ENCODE measurements at places on chromosomes 7 and 10. TPM values are rescaled to one million over a fixed set of nuclear protein-coding genes. Genes with fewer than 3 reads are reported as not detected.

LRRC27 gene
- polyA plus RNA-seq, result 33.2 TPM

PCDH15 gene
- 9.8 TPM for polyA plus RNA-seq

OPN1SW gene
- 1.9 TPM for polyA plus RNA-seq

DNA sequence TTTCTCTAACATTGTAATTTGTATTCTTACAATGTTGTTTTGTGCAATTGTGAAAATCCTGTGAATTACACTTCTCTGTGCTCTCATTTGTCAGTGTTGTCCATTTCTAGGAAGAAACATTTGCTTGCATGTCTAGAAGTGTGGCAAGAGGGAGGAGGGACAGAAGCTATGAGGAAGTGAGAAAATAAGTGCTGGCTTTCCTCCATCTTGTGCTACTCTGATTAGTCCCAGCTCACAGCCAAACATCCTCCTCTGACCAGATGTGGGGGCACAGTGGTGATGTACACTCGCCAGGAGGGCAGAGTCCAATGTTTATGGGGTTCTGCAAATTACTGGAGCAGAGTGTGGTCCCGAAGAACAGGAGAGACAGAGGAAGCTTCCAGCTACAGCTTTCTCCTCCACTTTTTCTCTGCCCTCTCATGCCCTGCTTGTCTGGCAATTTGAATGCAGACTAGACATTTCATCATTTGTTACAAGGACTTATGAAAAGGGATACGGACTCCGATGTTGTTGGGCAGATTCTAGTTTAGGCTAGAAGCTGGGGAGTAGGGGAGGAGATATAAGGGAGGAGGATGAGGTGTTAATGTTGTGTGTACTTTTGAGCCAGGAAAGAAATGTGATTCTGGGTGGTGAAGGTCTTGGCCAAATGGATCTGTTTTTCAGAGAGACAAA, 131.0 kb upstream of the C1GALT1 start:
- DNase-seq, result no peak
